ENCODE measurements at places on chromosomes 1 and 21. TPM values are rescaled to one million over a fixed set of nuclear protein-coding genes. Genes with fewer than 3 reads are reported as not detected.

DNA sequence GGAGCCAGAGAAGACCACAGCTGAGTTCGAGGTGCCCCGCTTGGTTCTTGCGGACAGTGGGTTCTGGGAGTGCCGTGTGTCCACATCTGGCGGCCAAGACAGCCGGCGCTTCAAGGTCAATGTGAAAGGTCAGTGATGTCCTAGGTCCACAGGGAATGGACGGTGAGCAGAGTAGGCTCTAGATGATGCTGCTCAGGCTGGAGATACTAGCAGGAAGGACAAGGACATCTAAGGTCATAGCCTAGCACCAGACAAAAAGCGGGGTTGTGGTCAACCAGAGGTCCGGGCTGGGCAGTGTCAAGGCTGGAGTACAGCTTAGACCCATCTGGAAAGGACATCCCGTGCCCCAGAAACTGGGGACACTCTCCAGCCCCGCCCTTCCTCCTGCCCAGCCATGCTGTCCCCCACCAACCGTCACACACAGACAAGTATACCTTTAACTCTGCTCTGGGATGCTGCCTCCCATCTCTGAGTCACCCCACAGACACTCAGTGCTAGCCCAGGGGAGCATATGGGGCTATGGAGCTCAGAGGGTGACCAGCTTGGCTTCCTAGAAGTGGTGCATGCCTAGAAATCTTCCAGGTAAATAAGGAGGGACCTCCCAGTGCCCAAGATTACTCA, 8.7 kb downstream of the TIE1 start:
- no peaks in the 10 kb centered on the region for H3K27me3 ChIP-seq
- no peaks in the 10 kb centered on the region for H3K36me3 ChIP-seq
- no peak overlapping the region for H3K27ac ChIP-seq
- H3K4me3 ChIP-seq, result no peak overlapping the region

DNA sequence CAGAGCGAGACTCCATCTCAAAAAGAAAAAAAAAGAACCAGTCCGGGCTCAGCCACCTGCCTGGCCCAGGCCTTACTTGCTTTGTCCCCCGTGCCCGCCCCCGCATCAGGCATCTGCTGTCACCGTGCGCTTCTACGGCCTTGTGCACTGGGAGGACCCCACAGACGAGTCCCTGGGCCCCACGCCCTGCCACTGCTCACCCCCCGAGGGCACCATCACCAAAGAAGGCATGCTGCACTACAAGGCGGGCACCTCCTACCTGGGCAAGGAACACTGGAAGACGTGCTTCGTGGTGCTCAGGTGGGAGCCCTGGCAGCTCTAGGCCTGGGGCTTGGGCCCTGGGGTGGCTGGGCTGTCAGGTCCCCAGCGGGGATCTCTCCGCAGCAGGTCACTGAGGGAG, 5.6 kb upstream of the SLC25A34 start:
- no peak for DNase-seq
- peaks cover 7% of the 10 kb centered on the region for H3K4me1 ChIP-seq
- no peak overlapping the region for H3K4me3 ChIP-seq
- no peaks in the 10 kb centered on the region for H3K27me3 ChIP-seq

DNA sequence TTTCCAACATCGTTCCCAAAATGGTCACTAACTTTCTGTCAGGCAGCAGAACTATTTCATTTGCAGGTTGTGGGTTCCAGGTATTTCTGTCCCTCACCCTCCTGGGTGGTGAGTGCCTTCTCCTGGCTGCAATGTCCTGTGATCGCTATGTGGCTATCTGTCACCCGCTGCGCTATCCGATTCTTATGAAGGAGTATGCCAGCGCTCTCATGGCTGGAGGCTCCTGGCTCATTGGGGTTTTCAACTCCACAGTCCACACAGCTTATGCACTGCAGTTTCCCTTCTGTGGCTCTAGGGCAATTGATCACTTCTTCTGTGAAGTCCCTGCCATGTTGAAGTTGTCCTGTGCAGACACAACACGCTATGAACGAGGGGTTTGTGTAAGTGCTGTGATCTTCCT, 9.3 kb downstream of the OR2AJ1 start:
- H3K4me3 ChIP-seq, result no peak overlapping the region
- H3K36me3 ChIP-seq, result no peaks in the 10 kb centered on the region
- no peaks in the 10 kb centered on the region for H3K27me3 ChIP-seq
- no peak for DNase-seq
- H3K4me1 ChIP-seq, result no peaks in the 10 kb centered on the region
- no peak overlapping the region for H3K27ac ChIP-seq

- no peak overlapping the region for H3K4me3 ChIP-seq
- no peaks in the 10 kb centered on the region for H3K27me3 ChIP-seq
- no peak for DNase-seq
These were observed 444.7 kb downstream of the CAMTA1 start for GRCh38 chr1:7229696-7230631.

ADORA3 gene
- total RNA-seq, result 0.27 TPM

COL6A2 gene
- 328 TPM for total RNA-seq
